ENCODE measurements at places on chromosomes 5 and 9.

GRCh38 chr5:154771383-154771901 is 16.3 kb downstream of the LARP1 start:
- no peak for DNase-seq

DNA sequence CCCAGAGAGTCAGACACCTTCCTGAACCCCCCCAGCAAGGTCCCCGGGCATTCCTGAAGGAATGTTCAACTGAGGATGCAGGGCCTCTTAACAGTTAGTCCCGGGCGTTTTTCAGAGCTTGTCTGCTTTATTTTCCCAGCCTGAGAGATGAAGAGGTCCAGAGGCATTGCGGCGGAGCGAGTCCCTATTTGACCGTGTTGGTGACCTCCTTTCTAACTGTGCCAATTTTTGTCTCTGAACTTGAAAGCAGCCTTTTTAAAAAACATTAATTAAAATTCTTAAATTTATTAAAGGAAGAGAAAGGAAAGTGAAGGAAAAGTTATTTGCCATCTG is 433 bp upstream of the PTAR1 start:
- DNase-seq: no peak

DNA sequence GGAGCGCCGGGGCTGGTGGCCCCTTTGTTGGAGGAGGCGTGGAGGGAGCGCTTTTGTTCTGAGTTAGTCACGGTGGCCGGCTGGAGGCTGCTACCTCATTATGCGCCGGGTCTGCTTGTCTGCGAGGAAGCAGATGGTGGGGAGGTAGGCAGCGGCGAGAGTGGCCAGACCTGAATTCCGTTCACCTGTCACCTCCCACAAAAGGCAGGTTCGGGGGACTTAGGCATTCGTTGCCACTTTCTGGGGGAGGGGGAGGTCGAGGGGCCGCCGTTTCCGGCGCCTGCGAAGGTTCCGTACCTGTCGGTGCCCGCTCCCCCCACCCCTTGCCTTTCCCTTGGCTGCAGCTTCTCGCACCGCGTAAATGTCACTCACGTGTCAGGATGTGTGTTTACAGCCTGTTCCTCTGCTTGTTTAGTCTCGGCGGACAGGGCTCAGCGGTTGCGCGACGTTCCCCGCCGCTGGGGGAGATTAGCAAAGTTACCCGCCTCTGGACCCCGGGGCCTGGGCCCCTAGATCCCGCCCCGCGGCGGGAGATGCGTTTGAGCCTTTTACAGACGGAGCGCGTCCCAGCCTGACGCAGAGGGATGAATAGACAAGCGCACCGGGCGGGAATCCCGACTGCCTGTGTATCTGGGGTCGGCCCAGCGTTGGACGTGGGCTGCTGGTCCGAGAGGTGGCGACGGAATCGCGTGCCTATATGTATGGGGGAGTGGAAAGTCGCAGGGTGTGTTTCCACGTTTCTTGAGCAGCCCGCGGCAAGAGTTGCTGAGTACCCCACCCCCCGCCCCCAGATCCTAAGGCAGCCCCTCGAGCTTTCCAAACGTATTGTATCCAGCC is 2.7 kb upstream of the LHX2 start:
- DNase-seq: no peak

DNA sequence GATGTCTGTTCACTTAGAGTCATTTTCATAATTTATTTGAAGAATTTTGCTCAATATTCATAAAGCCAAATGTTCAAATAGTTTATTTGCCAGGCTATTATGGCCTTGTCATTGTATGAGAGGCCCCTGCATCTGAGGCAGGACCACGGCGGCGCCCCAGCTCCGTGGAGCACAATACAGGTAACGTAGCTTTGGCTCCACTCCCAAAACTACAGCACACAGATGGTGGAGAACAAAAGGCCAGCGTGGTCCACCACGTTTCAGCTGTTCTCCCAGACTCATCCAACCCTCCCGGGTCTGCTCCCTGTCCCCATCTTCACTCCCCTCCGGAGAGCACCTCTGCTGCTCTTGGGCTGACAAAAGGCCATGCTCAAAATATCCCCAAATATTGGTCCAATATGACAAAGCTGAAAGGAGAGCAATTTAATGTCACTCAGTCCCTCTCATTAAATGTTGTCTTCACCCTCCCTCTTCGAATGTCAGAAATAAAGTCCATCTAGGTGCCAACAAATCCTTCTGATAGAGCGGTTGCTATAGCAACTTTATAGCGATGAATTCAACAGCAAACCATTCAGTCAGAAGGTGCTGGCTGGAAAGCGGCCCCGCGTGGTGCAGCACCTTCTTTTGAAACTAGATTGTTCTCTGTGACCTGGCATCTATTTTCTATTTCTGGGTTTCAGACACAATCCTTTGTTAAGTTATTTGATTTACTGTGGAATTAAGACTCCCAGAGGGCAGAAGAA is 504.3 kb downstream of the ARHGEF28 start:
- no peak for DNase-seq

GRCh38 chr9:136835162-136835931 is 6.9 kb upstream of the AJM1 start:
- DNase-seq: no peak

DNA sequence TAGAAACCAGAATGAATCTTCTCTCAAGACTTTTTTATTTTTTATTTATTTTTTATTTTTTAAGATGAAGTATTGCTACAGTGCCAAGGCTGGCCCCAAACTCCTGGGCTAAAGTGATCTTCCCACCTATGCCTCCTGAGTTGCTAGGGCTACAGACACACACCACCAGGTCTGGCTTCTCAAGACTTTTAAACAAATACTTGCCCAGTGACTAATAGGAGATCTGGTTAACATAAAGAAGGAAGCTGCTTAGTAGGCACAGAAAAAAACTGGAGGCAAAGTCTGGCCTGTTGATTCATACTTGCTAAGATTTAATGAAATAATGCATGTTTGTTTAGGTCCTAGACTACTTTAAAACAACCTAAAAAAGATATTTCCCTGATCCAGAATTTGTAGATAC is 43.8 kb downstream of the SLC38A9 start:
- DNase-seq: no peak

DNA sequence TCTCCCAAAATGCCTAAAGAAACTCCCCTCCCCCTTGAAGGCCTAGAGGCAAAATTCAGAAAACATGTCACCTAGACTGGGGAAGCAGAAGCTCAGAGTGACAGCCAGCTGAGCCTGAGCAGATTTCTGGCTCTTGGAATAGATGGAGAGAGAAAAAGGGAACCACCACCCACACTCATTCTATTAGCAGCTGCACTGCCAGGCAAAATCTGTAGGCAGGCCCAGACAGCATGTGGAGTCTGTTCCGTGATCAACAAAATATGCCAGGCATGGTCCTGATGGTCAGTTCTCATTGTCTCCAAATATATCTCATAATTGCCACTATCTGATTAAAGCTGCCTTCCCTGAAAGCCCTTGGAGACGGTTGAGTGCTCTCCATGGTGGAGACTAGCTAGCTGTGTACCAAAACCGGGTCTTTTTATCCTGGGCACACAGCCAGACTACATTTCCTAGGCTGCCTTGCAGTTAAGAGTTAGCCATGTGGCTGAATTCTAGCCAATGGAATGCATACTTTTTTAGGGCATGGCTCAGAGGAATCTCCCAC is 131.7 kb upstream of the GPR151 start:
- DNase-seq: no peak

- no peak for DNase-seq
Observed at GRCh38 chr9:123049589-123050222, 16.2 kb downstream of the GPR21 start.

DNA sequence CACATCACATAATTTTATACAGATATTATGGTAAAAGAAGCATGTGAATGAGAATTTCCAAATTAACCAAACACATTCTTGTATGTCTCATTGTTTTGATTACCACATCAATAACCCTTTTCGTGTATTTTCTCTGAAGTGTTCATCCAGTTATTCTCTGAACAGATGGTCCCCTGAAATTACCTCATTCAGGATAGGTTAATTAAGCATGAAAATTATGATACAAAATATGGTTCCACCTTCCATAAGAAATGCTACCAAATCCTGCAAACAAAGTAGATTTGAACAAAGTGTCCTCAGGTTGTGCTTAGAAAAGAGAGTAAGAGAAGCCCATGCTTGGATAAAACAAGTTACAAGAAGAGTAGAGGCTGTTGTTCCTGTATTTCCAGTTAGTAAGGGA is 83.1 kb upstream of the LMNB1 start:
- DNase-seq: no peak

DNA sequence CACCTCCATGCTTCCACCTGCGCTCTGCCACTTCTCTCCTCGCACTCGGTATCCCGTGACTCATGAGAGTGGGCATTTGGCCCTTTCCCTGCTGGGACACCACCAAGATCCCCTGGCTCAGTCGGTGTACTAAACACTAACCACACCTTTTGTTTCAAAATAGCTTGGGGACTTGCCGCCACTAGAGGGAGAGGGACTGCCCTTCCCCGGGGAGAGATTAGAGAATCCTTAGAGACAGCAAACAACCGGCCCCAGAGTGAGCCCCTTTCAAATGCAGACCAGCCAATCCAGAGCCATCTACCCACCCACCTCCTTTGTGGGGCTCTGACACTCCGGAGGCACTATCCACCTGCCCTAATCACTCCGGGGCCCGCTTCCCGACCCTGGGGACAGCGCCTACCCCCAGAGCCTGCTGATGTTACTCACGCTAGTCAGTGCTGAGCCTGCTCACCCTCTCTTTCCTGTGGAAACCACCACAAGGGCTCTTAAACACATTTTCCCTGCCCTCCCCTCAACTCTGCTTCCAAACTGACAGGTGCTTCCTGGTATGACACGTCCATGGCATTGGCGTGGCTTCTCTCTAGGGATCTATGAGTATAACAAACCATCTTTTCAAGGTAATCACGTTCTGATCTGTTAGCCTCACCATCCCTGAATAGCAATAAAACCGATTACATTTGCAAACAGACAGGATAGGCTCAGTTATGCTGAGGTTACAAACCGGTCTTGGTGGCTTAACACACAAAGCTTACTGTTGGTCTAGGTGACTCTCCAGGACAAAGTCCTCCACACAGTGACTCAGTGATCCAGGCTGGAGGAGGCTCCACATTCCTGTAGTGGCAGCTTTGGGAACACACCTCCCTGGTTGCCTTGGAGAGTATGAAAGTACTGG is 180.1 kb upstream of the MVB12B start:
- DNase-seq: no peak

GRCh38 chr5:164742025-164742424 is 1236.6 kb downstream of the MAT2B start:
- DNase-seq: no peak

DNA sequence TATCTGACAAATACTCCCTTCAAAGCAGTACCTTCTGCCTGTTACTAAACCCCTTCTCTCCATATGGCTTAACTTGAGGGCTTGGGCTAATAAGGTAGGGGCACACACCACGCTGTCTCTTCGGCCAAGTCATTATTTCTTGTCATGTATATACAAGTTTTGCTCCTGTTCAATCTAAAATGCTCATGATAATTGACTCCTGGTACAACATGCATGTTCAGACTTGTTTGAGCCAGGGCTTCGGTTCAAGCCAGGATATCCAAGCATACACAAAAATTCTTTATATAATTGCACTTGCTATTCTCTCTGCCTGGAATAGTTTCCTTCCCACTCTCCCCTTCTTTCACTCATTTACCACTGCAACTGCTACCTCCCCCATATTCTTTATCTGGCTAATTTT is 756.0 kb upstream of the C9orf72 start:
- DNase-seq: no peak

GRCh38 chr9:91187311-91187964 is 174.3 kb downstream of the AUH start:
- DNase-seq: no peak

DNA sequence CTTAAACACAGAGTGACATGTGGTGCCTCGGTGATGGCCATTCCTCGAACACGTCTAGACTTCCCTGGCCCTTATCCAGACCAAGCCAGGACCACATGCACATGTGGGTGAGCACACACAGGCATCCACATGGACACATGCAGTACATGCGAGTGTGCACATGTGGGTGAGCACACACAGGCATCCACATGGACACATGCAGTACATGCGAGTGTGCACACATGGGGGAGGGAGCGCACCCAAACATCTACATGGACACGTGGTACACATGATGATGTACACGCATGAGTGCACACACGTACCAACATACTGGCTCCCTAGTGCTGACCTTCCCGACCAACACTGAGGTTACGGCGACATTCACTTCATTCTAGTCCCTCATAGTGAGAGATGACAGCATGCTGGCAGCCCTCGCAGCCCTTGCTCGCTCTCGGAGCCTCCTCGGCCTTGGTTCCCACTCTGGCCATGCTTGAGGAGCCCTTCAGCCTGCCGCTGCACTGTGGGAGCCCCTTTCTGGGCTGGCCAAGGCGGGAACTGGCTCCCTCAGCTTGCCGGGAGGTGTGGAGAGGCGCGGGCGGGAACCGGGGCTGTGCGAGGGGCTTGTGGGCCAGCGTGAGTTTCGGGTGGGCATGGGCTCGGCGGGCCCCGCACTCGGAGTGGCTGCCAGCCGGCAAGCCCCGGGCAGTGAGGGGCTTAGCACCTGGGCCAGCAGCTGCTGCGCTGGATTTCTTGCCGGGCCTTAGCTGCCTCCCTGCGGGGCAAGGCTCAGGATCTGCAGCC is 186.8 kb downstream of the HSPA4 start:
- DNase-seq: no peak

DNA sequence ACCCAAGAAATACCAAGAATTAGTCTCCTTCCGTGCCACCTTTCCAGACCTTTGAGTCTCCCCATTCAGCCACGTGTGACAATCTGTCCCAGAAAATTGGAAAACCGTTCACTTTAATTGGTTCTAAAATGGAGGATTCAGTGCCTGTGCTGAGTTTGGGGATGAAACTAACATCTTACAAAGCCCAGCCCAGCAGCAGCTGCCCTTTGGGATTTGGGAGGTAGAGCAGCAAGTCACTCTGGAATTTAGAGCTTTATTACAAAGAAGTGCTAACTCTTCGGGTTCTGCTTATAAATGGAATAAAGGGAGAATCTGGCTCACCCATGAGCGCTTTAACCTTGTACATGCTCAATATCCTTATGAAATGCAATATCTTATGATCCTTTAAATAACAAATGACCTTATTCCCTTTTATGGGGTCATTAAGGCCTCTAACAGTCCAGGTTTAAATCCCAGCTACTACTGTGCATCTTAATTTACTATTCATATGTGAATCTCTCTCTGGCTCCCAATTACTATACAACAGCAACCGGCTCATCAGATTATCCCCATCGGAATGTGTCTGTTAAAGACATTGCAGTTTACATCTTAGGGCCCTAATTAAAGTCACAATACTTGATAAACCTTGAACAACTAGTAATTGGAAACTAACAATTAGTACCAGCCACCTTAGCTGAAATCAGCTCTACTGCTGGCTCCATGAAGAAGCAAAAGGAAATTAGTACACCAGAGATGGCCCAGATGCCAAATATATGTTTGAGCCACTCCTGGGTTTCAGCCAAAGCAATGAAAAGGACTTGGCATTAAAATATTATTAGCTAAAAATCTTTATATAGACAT is 271.8 kb upstream of the SMARCA2 start:
- DNase-seq: no peak
